ENCODE measurements at places on chromosomes 6 and 20.

DNA sequence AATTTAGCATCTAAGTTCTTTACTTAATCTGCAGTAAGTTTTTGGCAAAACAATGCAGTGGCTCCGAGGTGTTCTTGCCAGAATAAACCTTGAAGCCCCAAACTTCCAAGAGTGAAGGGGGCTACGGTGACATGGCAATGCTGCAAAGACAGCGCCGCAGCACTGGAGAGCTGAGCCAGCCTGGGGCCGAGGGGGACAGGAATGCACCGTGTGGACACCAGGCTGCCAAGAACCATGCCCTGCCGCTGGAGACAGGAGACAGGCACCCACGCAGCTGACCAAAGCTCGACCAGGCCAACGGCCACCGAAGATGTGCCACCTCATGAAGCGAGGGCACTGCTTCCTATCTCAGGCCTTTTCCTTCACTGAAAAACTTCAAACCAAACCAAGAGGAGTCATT is 133.4 kb downstream of the PRND start:
- DNase-seq = no peak

DNA sequence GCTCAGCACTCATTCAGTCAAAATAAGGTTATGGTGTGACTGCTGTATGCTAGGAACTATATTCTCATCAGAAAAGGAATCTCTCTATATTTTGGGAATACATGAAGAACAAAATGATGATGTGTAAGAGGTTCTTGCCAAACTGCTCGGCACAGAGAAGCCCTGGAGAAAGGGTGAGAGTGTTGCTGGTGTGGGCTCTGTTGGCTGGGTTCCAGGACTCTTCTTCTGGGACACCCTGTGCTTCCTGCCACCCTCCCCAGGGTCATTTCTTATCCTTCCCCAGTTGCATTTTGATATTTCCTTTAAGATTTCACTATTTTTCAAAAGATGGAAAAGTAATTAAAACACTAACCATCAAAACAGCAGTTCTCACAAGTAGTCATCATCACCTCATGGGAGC is 28.8 kb downstream of the CST1 start:
- no peak for DNase-seq

GRCh38 chr6:35668744-35669450 is 19.8 kb downstream of the FKBP5 start:
- DNase-seq = no peak

GRCh38 chr6:16420715-16421461 is 182.5 kb downstream of the GMPR start:
- DNase-seq = no peak

DNA sequence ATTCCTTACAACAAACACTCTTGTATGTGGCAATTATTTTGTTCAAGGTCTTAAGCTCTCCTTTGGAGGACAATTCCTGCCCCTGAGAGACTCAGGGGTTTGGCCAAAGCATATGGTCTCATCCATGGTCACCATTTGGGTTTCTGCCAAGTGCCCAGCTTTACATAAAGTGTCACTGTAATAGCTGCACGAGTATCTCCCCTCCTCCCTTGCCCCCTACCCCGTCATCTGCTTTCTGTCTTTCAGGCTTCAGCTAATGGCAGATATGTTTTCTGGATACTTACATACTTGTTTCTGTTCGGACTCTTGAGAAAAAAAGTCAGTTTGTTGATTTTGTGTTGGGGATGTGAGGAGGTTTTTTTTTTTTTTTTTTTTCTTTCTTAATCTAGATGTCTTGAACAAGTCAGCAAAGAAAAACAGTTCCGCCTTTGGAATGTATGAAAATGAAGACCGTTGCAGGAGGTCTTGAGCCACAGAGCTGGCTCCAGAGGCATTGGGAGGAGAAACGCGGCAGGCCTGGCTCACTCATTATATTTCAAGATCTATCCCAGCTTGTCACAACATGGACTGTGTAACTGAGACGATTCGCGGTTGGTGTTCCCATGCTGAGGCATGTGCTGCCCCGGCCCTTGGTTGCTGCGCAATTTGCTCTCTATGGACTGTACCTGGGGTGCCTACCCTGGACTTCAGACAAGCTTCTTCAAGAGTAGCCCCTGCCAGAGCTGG is 32.6 kb upstream of the STX16 start:
- no peak for DNase-seq

- DNase-seq = no peak
Measured at GRCh38 chr6:158262082-158262481, 50.2 kb upstream of the TULP4 start.

GRCh38 chr20:63458170-63459069 is 14.0 kb downstream of the KCNQ2 start:
- DNase-seq = no peak

Data from A172 (cell line).